ENCODE measurements at places on chromosomes 16 and 17.

DNA sequence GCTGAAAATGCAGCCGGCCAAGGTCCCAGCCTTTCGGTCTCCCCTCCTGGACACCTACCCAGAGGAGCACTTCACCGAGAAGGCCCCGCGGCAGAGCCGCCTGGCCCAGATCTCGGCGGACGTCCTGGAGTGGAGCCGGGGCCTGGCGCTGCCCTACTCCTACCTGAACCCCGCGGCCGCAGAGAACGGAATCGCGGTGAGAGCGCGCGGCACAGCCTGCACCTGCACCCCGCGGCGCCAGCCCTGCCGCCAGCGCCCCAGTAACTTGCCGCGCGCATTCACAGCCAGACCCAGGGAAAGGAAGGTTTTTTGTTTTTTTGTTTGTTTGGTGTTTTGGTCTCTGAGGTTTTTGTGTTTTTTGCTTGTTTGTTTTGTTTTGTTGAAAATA is 15.2 kb downstream of the ALOX12B start:
- DNase-seq, result no peak

DNA sequence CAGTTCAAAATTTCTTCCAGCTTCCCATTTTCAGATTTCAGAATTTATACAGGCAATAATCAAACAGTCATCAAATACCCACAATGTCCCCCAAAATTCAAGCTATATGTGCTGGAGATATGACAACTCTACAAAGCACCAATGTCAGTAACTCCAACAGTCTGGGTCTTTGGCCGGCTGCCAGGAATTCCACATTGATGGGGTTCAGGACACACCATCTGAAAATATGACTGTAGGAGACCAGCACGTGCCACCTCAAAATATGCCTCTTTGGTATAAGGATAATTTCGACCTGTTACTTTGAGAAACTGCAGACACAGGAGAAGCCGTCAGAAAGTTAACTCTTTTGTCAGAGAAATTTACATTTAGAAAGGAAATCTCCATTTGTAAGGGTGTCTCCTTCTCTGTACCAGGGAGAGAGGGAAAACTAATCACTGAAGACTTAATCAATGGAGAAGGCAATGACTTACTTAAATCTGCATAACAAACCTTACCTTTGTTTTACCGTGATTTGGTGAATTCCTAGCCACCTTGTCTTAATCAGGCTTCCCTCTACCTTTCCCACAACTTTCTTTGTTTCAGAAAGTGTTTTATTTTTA is 594.3 kb upstream of the CDH5 start:
- DNase-seq, result no peak

GRCh38 chr16:50169555-50170096 is 16.5 kb downstream of the TENT4B start:
- DNase-seq, result no peak

- DNase-seq, result no peak
Observed at GRCh38 chr16:89096768-89097391, 3.2 kb downstream of the ACSF3 start.

DNA sequence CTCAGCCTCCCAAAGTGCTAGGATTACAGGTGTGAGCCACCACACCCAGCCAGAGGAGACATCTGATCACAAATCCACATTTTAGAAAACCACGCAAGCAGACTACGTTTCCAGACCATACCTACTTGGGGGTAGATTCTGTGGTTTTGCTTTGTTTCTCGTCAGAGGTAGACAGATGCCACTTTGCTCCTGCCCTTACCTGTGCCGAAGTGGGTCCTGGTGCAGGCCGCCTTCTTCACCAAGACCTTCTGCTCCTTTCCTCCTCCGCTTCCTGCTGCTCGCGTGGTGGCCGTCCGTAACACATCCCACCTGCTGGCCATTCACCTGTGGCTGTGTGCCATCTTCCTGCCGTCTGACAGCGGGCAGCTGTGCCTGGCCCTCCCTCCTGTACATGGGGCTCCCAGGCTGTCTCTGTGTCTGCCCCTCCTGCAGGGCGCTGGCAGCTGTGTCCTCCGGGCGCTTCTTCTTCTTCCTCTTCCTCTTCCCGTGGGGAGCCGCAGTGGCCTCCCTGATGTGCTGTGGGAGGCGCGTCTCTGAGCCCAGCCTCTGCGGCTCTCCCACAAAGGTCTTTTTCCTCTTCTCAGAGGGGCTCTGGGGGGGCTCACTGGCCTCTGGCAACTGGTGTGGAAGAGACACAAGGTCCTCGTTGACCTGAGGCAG is 21.2 kb upstream of the CYTH1 start:
- no peak for DNase-seq

DNA sequence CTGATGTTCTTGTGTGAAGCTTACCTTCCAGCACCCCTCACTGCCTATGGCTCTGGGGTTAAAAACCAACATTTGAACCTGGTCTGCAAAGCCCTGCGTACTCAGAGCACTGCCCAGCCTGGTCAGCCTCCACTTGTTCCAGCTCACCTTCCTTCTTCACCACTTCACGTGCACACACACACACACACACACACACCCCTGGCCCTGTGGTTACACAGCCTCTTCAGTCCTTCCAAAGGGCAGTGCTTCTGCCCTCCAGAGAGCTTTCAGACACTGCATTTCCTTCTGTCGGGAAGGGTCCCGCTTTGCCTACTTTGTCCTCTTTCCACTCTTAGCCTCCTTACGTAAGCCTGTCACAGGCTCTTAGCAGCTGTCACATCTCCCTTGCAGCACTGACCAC is 9.6 kb upstream of the TMEM220 start:
- DNase-seq, result no peak

GRCh38 chr17:48717367-48718226 is 4.7 kb downstream of the PRAC1 start:
- DNase-seq, result no peak

DNA sequence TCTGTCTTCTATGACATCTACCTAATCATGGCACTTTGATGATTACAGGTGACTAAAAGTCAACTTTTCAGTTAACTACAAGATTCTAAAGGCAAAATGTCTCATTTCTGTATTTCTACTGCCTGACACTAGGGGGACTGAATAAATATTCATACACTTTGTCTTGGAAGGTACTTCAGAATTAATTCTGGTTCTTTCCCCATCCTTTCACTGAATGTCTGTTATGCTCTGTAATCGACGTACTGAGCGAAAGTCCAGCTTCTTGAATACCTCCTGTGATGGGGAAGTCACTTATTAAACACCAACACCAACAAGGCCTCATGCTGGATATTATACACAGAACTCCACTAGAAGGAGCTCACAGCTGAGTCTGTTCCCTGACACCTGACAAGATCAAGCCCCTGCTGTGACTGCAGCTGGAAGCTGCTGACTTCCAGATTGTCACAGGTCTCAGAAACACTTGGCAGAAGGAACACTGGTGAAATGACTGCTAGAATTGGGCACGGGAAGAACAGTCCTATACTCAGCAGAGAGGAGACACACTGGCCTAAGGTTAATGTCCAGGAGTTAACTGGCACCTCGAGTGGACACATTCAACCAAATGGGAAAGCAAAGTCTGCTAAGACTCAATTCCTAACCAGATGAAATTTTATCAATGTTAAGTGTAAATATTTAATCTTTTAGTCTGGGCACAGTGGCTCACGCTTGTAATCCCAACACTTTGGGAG is 31.9 kb downstream of the CMC2 start:
- no peak for DNase-seq

DNA sequence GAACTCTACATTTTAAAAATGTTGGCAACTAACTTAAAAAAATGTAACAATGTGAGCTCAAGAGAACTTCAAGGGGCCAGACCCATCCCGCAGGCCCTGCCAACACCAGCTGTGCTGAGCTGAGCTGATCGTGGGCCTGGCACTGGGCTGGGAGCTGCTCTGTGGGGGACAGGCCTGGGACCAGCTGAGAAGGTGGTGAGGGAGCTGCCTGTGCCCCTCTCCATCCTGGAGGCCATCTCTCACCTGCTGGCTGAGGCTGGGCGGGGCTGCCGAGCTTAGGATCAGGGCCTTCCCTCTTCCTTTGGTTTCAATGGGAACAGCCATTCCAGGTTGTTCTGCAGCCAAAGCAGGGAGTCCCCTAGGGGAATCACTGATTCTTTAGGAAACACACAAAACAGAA is 58.2 kb downstream of the IL21R start:
- DNase-seq, result no peak
